ENCODE measurements at places on chromosomes 11 and 22.
A peak's percentile ranks its signal among the peaks of the same experiment; 100 is the strongest.

GRCh38 chr11:12541583-12542151 is 132.6 kb upstream of the TEAD1 start:
- DNase-seq = no peak

DNA sequence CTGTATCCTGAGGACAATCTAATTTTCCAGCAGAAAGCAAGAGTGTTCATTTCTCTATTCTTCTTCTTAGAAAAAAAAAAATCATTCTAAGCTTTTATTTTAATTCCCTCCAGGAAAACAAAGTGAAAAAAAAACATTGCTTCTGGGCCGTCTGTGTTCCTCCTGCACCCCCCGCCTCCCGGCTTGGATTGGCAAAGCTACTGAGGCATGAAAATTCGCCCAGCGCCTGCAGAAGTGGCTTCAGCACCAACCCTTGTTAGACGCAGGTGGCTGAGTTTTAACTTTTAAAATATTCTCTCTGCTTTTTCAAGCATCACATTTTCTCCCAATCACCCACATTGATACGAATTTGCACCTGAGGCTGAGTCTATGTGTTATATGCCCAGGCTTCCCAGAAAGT is 401.6 kb downstream of the BRD1 start:
- no peak for DNase-seq

- no peak for DNase-seq
Measured at GRCh38 chr11:60672255-60672654, 27.2 kb upstream of the MS4A8 start.

DNA sequence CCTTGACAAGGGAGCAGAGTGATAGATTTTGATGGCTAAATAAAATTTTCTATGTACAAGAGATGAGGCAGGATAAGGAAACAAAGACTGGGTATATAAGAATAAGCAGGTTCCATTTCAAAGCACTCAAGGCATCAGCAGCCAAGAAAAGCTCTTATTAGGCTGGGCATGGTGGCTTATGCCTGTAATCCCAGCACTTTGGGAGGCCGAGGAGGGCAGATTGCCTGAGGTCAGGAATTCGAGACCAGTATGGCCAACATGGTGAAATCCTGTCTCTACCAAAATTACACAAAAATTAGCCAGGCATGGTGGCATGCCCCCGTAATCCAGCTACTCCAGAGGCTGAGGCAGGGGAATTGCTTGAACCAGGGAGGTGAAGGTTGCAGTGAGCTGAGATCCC is 563.4 kb upstream of the CCDC179 start:
- no peak for DNase-seq

GRCh38 chr22:39927544-39927943 is 26.7 kb downstream of the GRAP2 start:
- DNase-seq = peak; percentile 31

DNA sequence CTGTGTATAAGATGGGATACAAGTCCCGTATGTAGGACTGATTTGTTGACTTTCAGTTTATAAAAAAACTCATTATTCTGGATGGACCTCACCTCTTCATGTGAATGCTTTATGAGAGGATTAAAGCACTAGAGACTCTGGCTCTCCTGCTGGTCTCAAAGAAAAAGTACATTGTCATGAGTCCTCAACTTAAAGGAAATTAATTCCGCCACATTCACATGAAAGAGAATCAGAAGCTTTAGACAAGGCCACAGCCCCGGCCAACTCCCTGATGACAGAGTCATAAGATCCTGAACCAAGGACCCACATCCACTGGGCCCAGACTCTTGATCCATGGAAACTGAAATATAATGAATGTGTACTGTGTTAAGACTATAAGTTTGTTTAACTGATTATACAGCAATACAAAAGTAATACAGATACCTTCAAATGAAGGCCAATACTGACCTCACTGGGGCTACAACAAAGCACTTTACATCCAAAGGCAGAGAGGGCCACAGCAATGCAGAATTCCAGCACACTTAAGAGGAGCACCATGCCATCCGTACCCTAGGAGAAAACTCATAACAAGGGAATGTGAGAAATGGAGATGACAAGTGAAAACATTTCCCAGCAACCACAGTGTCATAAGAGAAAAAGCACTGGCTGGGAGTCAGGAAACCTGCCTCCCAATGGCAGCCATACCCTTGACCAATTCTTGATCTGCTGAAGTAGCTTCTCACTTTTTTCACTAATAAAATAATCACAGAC is 25.4 kb upstream of the MS4A6A start:
- DNase-seq = no peak

DNA sequence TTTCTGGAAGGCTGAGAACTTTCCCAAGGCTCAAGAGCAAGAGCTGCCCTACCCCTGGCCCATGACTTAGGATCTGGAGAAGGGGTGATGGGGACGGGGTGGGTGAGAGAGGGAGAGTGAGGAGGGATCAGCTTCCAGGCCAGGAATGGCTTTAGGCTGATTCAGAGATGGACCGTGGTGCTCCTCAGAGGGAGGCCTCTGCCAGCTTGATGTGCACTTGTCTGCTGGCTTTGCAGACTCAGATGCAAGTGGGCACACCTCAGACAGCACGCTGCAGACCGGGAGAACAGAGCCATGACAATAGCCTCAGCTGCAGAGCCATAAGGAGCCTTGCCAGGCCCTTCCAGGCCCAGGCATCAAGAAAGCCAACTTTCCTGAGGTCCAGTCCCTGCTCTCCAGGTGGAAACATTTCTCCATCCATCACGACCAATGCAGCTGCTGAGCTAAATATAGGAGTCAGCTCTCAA is 41.3 kb downstream of the ALX4 start:
- no peak for DNase-seq

DNA sequence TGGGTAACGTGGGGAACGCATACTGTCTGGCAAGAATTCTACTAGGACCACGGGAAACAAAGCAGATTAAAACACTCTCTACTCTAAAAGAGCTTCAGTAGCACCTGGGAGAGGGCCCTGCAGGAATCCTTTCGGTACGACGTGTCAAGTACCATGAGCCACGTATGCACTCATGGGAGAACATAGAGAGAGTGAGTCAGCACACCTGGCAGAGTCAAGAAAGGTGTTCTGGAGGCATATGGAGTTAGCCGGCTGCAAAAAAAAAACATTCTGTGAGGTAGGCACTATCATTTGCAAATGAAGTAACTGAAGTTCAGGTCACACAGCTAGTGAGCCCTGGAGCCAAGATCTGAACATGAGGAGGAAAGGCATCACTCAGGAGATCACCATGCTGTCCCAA is 71.1 kb upstream of the BID start:
- DNase-seq = no peak

GRCh38 chr22:29877620-29878019 is 5.4 kb upstream of the MTMR3 start:
- no peak for DNase-seq

DNA sequence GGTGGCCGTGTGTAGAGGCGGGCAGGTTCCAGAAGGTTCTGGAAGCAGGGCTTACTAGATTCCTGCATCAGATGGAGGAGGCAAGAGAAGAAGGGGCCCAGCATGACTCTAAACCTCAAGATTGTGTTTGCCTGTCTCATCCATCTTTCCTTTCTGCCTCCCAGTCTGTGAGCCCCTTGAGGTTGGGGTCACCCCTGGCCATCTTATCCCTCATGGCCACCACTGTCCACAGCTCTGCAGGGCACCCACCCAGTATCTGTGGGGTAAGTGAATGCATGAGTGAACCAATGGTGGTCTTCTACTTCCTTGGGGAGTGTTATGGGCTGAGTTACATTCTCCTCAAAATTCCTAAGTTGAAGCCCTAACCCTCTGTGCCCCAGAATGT is 79.3 kb downstream of the MYEOV start:
- no peak for DNase-seq

DNA sequence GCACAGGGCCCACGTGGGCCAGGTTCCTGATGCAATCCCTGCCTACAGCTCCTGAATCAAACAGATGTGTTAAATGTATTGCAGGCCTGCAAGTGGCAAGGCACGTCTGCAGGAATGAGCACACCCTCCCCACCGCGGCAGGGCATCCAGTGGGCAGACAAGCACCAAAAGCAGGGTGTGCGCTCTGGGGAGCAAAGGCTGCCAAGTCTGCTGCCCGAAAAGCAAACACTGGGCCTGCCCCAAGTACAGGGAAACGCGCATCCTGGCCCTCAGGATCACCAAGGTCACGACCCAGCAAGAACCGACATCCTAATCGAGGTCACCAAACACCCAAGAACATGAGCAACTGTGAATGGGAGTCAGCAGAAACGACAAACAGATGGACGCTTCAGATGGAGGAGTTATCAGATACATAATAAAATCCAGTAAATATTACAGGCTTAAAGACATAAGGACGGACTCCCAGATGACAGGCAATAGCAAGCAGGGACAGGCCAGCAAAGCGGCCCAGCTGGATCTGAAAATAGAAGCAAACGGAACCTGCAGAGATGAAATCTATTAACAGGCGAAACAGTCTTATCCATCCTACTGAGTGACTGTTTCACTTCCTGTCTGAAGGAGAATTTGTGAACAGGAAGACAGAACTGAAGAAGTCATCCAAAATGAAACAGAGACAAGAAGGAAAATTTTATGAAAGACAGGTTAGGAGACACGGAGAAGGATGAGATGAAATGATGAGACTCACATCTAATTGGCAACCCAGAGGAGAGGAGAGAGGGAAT is 26.7 kb downstream of the CARS1 start:
- no peak for DNase-seq

GRCh38 chr11:38156495-38157146 is 1558.6 kb upstream of the RAG2 start:
- DNase-seq = no peak

GRCh38 chr11:1496091-1496760 is 9.6 kb upstream of the MOB2 start:
- DNase-seq = no peak

- DNase-seq = peak; percentile 47
Measured at GRCh38 chr11:95434489-95435057, 203.6 kb upstream of the SESN3 start.

Measured in activated CD4-positive, alpha-beta T cell treated with anti-CD3 and anti-CD28 coated beads, Interleukin-2, amount 10 ng/mL, durations not matched to agents 7 days and 5 days (primary cell).